ENCODE measurements at places on chromosomes 5 and 9.

DNA sequence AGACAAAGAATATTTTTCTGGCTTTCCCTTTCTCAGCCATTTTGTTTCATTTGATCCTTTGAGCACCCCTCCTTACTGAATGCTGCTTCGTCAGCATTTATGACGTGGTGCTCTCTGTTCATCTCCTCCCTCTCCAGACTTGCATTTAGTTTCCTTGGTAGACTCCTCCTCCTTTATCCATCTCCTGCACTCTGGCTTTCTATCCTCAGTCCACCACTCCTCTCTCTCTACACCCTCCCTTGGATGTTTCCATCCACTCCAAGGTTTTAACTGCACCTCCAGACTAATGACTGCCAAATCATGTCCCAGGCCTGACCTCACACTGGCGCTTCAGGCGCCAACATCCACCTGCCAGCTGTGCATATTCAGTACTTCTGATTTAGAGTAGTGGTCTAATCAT, 245.4 kb downstream of the RAB3C start:
- no peak for DNase-seq

DNA sequence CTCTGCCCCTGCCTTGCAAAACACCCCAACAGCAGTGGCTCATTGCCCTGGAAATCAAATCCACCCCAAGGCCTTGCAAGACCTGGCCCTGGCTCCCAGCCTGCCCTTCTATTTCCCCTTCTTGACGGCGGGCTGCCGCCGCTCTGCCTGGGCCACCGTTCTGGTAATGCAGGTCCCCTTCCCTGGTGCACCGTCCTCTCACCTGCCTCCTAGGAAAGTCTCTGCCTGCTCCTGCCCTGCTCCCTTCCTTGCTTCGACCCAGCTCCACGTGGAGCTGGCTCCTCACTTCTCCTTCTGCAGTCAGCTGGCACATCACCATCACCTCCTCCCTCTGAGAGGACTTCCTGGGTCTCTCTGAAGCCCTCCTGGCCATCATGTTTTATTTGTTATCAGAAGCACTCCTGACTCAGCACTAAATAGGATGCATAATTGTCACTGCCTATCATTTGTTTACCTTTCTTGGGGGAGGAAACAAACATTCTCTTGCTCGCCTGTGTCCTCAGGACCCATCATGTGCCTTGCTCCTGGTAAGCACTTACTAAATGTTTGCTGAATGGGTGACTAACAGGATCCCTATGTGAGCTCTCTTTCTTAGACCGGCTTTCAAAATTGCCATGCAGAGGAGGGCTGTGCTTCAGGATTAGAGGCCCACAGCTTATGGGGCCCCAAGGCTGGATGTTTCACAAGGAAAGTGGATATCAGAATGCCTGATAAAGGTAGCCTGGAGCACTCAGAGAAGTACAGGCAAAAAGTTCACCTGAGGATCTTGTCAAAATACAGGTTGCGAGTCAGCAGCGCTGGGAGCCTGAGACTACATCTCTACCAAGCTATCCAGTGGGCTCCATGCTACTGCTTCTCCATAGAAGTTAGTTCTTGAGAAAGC, 19.6 kb upstream of the C5orf47 start:
- DNase-seq, result no peak

- DNase-seq, result no peak
Observed at GRCh38 chr9:92728831-92729734, 35.5 kb downstream of the BICD2 start.

GRCh38 chr5:149452665-149453617, 73.8 kb upstream of the IL17B start:
- DNase-seq, result no peak

DNA sequence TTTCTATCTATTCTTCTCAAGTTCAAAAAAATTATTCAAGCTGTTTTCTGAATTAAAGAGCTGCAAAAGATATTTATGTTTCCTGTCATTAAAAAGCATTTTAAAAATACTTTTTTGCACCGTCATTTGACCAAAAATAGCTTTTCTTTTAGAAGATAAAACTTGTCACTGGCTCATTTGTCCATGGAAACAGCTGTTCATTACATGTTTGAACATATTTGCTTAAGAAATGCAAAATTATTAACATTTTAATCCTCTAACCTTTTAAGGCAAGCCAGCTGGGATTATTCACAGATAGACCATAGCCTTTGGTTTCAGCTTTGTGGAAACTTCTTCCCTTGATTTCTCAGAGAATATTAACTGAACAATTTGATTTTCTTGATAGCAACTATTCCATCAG, 393.9 kb downstream of the TUSC1 start:
- no peak for DNase-seq

- no peak for DNase-seq
Observed at GRCh38 chr5:154084062-154084639, 45.4 kb downstream of the MFAP3 start.

DNA sequence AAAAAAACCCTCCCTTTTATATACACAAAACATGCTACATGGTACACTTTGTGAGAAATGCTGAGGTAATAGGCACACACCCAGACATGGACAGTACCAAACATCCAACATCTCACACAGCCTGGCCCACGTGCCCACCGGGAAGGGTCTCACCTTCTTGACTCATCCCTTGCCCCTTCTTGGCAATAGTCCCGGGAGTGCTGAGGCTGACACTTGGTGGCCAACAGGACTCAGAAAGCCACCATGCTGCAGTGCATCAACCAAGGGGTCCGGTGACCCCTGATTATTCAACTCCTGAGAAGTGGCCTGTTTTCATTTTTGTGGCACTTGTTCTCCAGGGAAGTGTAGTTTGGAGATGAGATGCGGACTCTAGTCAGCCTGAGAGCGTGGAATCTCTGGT, 35.0 kb downstream of the ANGPTL2 start:
- DNase-seq, result no peak

- DNase-seq, result no peak
Observed at GRCh38 chr9:74735761-74736160, 152.0 kb downstream of the TRPM6 start.

DNA sequence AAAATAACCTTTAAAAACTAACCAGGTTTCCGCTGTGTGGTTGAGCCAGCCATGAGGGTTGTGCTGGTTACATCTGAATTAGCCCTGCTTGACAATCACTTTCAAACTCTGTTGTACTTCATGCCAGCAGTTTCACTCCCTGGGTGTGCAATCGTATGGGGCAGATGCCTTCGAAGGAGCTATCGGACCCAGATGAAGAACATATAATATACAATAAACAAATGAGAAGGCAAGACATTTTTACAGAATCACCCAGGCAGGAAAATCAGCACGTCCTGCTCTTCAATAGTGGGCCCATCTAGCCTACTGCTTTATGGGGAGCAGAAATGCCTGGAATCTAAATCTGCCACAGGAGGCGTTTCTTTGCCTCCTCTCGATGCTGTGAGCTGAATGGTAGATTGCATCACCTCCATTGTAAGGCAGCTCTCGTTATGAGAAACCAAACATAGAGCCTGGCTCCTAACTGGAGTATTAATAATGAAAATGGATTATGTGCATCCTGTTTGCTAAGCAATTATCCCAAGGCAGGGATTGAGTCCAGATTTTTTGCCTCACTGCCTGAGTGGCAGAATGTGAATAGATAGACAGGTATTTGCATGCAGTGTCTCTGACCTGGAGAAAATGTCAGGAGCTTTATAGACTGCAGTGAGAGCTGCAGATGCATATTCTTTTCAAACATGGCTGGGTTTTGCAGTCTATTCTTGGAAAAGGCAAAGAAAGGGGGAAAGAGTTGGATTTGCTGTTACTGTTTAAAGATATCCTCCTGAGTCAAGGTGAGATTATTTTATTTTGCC, 143.3 kb upstream of the SMARCA2 start:
- DNase-seq, result no peak

- no peak for DNase-seq
Observed at GRCh38 chr5:54964405-54964804, 21.0 kb downstream of the ESM1 start.

GRCh38 chr9:22469928-22470544, 23.4 kb downstream of the DMRTA1 start:
- no peak for DNase-seq

GRCh38 chr5:179806250-179807048, at the start of gene MGAT4B:
Gene MGAT4B, minus strand, starts transcription at chr5:179806866. Its CDS starts 283 bp downstream, at chr5:179806583.
- DNase-seq, result no peak

DNA sequence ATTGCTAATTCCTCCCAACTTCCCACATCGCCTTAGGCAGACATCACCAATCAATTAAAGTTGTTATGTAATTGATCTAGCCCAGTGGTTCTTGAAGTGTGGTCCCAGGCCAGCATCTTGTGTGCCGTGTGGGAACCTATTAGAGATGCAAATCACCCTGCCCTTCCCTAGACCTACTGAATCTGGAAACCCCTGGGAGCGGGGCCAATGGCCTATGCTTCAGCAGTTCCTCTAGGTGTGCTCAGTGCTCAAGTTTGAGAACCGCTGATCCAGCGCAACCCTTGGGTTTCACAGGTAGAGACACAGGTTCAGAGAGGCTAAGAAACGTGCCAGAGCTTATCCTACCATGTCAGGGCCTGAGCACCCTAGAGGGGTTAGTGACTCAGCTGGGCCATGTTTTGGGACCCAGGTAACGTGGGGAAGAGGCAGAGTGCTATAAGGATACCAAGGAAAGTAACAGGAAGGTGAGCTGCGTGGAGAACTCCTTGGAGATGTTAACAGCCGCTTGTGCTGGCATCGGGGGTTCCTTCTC, 4.4 kb downstream of the SLC34A1 start:
- no peak for DNase-seq

GRCh38 chr9:74953235-74953751, 581 bp upstream of the C9orf40 start:
- DNase-seq, result no peak

- DNase-seq, result no peak
Observed at GRCh38 chr5:151254556-151254955, 1.6 kb downstream of the GM2A start.

DNA sequence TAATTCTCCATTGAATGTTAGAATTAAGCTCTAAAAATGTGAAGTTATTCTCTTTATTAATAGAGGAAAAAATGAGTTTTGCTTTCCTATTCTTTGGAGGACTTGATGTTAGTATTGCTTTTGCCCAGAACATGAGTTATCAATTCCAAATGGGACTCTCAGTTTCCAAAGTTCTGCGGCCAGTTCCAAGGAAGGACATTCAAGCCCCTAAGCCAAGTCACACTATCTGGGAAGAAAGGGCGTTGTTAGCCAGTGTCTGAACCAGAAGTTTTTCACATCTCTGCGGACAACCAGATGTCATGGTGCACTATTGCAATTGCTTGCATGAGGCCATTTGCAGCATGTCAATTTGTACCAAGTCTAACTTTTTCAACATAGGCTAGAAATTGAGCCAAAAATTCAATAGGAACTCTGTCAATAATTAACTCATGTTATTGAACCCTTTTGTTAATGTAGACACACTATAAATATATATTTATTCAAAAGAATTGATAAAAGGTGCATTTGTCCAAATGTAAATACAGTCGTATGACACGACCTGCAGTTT, 183.3 kb upstream of the PIK3R1 start:
- no peak for DNase-seq

- no peak for DNase-seq
Observed at GRCh38 chr9:97596906-97597305, 36.3 kb downstream of the TSTD2 start.

- DNase-seq, result no peak
Observed at GRCh38 chr9:76213751-76214150, 180.5 kb downstream of the RFK start.

DNA sequence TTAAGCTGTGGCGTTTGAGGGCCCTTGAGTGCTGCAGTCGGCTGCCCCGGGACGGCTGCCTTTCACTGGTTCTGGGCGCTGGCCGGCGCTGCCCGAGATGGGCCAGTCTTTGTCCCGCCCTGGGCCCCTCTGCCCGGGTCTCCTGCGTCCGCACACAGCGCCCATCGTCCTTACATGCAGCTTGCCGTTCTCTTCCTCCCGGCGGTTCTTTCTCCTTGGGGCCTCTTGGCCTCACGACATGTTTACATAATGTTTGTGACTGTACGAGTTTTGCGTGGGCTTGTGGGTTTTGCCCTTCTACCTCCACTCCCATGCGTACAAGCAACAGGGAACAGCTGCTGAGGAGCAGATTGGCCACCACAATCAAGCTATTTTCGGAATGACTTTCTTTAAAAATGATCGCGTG, 618 bp downstream of the TNPO1 start:
- peak; percentile 25 for DNase-seq

GRCh38 chr5:33734537-33734936, 157.3 kb downstream of the ADAMTS12 start:
- no peak for DNase-seq

- DNase-seq, result no peak
Observed at GRCh38 chr9:133101356-133102189, 19.5 kb downstream of the RALGDS start.

DNA sequence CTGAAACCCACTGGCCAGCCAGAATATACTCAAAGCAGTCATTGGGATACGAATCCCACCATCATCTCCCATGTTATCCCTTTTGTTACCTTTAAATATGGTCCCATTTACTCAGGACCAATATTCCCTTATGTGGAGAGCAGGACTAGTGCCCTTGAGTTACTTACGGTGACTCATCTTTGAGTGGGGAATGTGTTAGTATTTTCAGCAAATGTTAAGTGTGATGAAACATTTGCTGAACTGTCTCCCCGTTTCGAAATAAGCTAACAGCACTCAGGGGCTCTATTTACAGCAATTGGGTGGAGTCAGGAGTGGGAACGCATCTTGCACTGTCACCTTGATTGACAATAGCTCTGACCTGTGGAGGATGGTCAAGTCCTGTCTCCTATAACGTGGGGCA, 67.4 kb downstream of the CTSL start:
- DNase-seq, result no peak

DNA sequence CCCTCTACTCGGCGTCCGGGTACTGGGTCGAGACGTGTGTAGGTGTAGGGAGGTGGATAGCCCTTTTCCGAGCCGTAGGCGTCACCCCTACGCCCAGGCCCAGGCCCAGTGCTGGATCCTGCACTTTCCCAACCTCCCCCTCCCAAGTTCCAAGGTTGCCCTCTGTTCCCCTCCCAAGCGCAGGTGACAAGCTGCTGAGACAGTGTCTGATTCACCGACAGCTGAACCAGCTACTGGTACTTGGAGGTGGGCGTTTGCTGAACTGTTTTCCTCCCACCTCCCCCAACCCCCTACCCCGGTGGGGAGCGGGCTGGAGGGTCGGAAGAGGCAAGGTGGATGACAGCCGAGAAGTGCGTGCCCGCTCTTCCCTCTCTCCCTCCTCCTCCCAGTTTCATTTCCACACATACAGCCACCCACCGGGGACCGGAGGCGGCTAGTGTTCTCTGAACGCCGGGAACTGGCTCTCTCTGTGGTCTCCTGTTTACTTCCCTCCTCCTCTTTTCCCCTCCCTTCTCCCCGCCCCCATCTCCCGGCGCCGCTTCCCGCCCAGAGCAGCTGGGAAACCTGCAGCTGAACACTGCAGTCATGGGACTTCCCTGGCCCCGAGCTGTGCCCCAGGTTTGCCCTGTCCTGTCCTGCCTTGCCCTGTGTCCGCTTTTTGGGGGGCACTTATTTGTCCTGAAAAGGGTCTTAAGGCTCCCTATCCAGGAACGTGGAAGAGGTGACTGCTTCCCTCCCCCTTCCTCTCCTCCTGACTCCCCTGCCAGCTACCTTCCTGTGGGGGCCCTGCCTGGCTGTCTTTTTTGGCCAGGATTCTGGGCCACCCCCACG, 6.2 kb upstream of the KLF9 start:
- DNase-seq, result peak; percentile 44

GRCh38 chr9:110821064-110821463, 152.5 kb downstream of the MUSK start:
- no peak for DNase-seq

- DNase-seq, result no peak
Observed at GRCh38 chr9:976258-976942, at the start of gene DMRT3. Gene DMRT3, plus strand, starts transcription at chr9:976655. Its CDS starts 347 bp downstream, at chr9:977002.

Data from stimulated activated CD4-positive, alpha-beta T cell treated with anti-CD3 and anti-CD28 coated beads, TNF-alpha, amount 100 ng/mL, for 24 hours (primary cell).